ENCODE measurements at places on chromosomes 2 and 18.

GRCh38 chr2:99974682-99975375 lies 167.6 kb downstream of the AFF3 start:
- no peak for DNase-seq

GRCh38 chr2:74425523-74425922 lies 4.0 kb downstream of the WDR54 start:
- no peak for DNase-seq

GRCh38 chr18:72444798-72445155 lies 99.4 kb downstream of the CBLN2 start:
- no peak for DNase-seq

- no peak for DNase-seq
Observed at GRCh38 chr2:96207774-96208142, 869 bp downstream of the STARD7 start.

DNA sequence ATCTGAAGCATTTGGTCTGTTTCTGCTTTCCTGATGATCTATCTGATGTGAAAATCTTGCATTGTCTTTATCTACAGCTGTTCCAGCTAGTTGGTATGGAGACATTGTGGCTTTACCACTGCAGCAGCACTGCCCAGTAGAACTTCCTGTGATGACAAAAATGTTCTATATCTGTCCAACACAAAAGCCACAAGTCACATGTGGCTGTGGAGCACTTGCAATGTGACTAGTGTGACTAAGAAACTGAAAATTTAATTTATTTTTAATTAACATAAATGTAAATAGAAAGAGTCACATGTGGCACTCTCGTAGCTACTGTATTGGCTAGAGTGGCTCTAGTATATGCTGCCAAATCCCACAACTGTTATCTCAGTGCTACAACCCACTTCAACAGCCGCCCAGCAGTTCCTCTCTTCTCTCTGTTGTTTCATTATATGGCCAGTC lies 425.7 kb downstream of the SETBP1 start:
- no peak for DNase-seq

DNA sequence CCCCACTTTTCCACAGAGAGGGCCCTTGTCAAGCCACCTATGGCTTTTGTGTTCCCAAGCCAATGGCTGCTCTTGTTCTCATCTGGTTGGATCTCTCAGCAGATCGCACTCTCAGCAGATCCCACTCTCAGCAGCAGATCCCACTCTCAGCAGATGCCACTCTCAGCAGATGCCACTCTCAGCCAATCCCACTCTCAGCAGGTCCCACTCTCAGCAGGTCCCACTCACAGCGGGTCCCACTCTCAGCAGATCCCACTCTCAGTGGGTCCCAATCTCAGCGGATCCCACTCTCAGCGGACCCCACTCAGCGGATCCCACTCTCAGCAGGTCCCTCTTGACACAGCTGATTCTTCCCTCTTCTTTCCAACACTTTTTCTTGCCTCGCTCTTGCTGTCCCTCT lies 59.3 kb upstream of the MGAT4A start:
- DNase-seq = no peak

All from NCI-H1105 (cell line).